ENCODE measurements at places on chromosomes 6 and 20. TPM values are rescaled to one million over a fixed set of nuclear protein-coding genes. Genes with fewer than 3 reads are reported as not detected.

GRCh38 chr6:12426121-12426520 is 136.0 kb downstream of the EDN1 start:
- no peak for DNase-seq

DNA sequence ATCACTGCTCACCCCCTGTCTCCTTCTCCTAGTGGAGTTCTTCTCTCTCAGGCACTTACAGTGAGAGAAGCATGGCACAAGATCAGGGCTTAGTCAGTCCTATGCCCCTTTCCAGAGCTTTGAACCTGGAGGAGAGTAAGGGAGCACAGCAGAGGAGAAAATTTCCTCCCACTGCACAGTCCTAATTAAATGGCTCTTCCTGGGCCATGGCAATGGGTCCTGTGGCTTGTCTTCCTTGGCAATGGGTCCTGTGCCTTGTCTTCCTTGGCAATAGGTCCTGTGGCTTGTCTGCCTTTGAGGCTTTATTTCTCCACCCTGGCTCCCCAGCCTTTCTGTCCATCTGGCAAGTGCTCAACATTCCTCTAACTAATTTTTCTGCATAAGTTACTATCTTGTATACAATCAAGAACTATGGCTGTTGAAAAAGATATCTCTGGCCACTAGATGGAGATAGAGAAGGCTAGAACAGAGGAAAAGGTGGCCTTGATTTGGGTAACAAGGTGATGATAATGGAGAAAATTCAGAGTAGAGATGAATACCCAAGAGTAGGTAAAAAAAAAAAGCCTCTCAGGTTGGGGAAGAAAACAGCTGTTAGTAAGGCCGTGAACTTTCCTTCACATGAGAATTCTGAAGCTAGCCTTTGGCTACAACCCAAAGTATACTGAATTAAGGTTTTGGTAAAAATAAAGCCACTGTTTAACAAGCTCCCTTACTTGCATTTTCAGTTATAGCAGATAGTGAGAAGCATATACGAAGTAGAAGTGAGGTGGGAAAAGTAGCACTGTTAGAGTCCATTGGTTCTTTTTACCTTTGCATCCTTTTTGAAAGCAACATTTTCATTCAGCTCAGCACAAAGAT is 504.9 kb downstream of the DOK5 start:
- no peak for DNase-seq

- DNase-seq, result no peak
Observed at GRCh38 chr6:2984738-2985406, 13.5 kb upstream of the SERPINB6 start.

- DNase-seq, result no peak
Observed at GRCh38 chr6:168232989-168233874, 86.3 kb downstream of the DACT2 start.

- DNase-seq, result no peak
Observed at GRCh38 chr6:104325341-104326172, 534.2 kb downstream of the HACE1 start.

- no peak for DNase-seq
Observed at GRCh38 chr20:57715268-57715904, 5.6 kb upstream of the PMEPA1 start.

DNA sequence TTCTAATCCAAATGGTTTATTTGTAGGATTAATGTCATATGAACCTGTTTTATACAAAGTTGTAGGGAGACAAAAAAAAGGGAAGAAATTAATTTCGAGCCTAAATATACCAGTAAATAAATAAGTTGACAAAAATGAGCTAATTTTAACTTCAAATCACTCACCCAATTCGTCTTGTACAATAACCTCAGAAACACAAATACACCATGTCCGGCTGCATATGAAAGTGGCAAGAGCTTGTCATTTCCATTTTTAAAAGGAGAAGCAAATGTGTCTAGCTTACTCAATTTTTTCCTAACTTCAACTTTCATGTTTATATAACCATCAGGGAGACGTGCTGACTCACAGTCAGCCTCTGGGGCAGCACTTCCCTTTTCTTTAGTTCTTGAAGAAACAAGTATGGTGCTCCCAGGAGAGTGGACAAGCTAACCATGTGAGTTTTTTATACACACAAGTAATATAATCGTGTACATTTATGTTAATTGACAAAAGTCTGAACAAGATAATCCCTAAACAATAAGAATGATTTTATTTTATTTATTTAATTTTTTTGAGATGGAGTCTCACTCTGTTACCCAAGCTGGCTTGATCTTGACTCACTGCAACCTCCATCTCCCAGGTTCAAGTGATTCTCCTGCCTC is 55.5 kb upstream of the SGK1 start:
- DNase-seq, result no peak

- peak; percentile 68 for DNase-seq
Observed at GRCh38 chr6:11043961-11044711, at the start of gene ELOVL2. Gene ELOVL2, minus strand, starts transcription at chr6:11044305. Its CDS starts 75 bp downstream, at chr6:11044230.

DNA sequence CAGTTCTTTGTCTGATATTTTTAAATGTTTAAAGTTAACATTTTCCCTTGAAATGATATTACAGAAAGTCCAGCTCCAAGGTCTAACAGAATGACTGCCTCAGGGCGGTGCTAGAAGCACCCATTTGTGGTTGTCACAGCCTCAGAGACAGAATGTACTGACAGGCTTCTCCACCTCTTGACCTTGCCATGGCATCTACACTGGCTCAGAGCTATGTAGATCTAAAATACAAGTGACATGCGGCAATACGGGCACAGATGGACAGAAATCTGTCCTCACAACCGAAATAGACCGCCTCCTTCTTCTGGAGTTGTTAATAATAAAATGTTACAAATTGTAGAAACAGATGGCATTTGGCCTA is 167.2 kb upstream of the THEMIS start:
- peak; percentile 45 for DNase-seq

- DNase-seq, result no peak
Observed at GRCh38 chr20:59804871-59805665, 128.4 kb downstream of the SYCP2 start.

- peak; percentile 63 for DNase-seq
Observed at GRCh38 chr20:25600632-25601031, 15.3 kb upstream of the NINL start.

GRCh38 chr20:62276439-62276838 is 26.4 kb upstream of the ADRM1 start:
- DNase-seq, result no peak

- DNase-seq, result no peak
Observed at GRCh38 chr6:14499309-14499708, 381.7 kb downstream of the CD83 start.

DNA sequence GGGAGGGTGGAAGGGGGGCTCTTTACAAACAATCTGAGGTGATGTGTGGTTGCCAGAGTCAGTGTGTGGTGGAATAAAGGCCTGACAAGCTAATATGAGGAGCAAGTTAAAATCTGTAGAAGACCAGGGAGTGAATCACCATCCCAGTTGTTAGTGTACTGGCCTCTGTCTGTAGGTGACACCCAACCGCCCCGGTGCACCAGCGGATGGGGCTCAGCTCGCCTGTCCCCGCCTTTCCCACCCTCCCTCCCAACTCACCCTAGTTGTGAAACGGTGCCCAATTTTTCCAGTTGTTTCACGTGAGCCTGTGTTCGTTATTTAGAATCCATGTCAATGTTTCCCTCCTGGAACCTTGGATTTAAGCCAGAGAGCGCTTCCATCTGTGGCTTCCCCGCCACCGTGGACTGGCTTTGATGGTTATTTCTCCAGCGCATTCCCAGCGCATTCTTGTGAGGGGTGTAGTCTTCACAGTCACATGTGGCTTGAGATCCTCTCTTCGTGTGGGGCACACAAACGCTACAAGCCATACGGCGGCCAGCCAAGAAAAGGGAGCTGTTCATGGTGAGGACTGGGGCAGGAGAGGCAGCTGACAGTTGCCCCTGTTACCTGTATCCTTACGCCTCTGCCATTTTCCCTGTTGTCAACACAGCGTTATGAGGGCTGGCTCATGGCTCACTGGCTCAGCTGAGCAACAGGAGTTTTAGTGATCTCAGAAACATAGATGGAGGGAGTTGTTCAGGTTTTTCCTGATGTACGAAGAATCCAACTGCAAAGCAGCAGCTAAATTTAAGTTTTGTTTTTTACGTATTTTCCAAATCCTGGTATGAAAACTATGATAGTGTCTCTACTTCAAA is 137.6 kb downstream of the ZDHHC14 start:
- DNase-seq, result no peak

- DNase-seq, result no peak
Observed at GRCh38 chr6:43402820-43403219, 24.5 kb upstream of the ABCC10 start.

- DNase-seq, result peak; percentile 91
Observed at GRCh38 chr20:2206957-2207769, 88.6 kb upstream of the TGM3 start.

DNA sequence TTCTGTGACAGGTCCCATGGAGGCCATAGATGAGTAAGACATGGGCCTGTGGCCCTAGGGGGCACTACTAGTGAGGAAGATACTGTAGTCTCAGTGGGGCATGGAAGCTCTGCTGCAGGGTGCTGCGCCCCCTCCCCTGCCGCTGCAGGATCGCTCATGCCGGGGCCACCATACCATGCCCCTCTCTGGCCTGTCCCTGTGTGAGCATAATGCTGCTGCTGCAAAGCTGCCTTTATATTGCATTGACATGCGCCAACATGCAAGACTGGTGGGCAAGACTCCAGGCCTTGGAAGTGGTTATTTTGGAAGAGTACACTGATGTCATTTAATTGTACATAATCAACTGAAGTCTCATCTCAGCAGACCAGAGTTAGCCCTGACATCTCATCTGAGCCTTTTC is 60.0 kb downstream of the TOX2 start:
- DNase-seq, result no peak

DNA sequence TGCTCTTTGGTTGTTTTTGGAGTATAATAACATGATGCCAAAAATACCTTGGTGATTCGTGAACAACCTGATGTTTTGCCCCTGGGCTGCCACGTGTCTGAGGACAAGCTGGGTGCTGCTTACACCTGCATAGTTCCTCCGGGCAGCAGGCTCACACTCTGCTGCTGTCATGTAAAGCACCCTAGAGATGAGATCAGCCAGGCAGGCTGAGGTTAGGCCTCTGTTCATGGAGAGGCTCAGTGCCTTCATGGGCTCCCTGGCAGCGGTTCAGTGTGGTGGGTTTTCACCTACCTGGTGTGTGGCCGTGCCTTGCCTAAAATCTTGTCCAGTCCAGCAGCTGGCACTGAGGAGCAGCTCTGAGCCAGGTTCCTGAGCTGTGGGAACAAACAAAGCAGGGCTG is 60.1 kb upstream of the TAGAP start:
- no peak for DNase-seq

GRCh38 chr6:6390849-6391602 is 70.6 kb upstream of the F13A1 start:
- no peak for DNase-seq

GRCh38 chr6:140002396-140003022 is 628.1 kb upstream of the CITED2 start:
- DNase-seq, result no peak

- DNase-seq, result no peak
Observed at GRCh38 chr6:53322188-53323029, 26.3 kb downstream of the ELOVL5 start.

DNA sequence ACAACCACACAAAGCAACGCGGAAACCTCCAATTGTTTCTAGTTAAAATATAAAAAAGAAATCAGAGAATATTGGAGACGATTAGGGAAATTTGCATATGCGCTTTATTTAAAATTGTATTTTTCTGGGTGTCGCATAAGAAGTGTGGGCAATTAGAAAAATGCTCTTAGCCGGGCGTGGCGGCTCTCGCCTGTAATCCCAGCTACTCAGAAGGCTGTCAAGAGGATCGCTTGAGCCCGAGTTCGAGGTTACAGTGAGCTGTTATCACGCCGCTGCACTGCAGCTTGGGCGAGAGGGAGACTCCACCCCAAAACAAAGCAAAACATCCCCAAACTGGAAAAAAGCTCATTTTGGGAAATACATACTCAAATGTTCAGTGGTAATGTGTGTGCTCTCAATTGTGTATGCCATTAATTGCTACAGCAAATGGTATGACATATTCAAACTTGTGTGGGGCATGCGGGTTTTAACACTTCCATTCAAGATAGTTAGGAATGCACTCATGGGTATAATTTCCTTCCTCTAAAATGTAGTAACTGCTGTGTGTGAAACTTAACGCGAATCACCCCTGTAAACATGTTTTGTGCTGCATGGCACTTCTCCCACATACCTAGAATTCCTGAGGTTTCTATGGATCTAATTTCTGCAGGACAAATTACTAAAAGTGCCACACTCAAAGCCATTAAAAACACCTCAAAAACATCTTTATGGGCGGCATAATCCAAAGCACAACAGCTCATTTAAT is 54.7 kb upstream of the HFE start:
- no peak for DNase-seq

DNA sequence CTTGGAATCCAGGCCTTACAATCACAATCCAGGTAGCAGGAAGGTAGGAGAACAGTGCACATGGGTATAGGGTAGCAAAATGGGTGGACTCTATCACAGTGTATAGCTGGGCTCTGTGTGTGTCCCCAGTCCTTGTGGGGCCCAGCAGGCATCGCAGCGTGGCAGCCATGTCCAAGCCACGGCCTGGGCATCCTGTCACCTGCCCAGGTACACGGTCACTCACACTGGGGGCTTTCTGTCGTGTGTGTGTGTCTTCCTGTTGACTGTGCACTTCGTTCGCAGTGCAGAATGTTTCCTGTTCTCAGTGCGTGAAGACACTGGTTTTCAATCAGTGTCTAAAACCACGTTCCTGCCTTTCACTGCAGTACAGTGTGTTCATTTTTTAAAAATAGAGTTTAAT is 523.2 kb upstream of the JARID2 start:
- no peak for DNase-seq

DNA sequence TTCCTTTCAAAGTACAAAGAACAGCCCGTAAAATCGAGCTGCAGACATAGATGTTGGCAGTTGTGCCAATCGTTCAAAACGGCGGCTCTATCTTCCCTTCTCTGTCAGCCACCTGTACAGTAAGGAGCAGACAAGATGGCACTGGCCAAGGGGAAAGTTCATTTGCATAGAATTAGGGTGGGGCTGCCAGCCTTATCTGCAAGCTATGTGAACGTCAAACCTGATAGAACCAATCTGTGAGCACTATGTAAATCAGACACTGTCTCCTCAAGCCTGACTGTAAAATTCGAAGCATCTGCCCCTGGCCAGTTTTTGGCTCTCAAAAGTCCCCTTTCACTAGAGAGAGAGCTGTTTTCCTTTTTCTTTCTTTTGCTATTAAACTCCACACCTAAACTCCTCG is 374.5 kb downstream of the EPM2A start:
- DNase-seq, result no peak

ARMH2 gene
- not detected for total RNA-seq

PKIG gene
- 206 TPM for total RNA-seq

HIVEP2 gene
- 12.6 TPM for total RNA-seq

HLA-DQA2 gene
- total RNA-seq, result 2.7 TPM

PTCHD4 gene
- total RNA-seq, result 0.92 TPM

POU5F1 gene
- total RNA-seq, result 0.51 TPM

OPN5 gene
- not detected for total RNA-seq

TMEM217 gene
- total RNA-seq, result 0.30 TPM

SPTLC3 gene
- 6.9 TPM for total RNA-seq

ID4 gene
- total RNA-seq, result 1.6 TPM

OR2H1 gene
- total RNA-seq, result not detected

GPR6 gene
- total RNA-seq, result not detected

YWHAB gene
- total RNA-seq, result 110 TPM

KCNG1 gene
- 0.32 TPM for total RNA-seq

PHF3 gene
- total RNA-seq, result 33.4 TPM

SMOC2 gene
- 16.4 TPM for total RNA-seq

RAET1E gene
- 0.27 TPM for total RNA-seq

Measured in Right ventricle myocardium inferior (tissue), 1 donor.